NCI-H748 treated with DMSO at 0.1 percent for 48 hours (cell line): ENCODE measurements at places on chromosomes 2 and 18.

GRCh38 chr2:143123911-143124310 is 5.3 kb upstream of the ARHGAP15 start:
- no peak for DNase-seq

GRCh38 chr2:168137510-168138180 is 109.8 kb downstream of the STK39 start:
- DNase-seq = no peak

- no peak for DNase-seq
Measured at GRCh38 chr2:133581010-133581760, 12.9 kb upstream of the NCKAP5 start.

DNA sequence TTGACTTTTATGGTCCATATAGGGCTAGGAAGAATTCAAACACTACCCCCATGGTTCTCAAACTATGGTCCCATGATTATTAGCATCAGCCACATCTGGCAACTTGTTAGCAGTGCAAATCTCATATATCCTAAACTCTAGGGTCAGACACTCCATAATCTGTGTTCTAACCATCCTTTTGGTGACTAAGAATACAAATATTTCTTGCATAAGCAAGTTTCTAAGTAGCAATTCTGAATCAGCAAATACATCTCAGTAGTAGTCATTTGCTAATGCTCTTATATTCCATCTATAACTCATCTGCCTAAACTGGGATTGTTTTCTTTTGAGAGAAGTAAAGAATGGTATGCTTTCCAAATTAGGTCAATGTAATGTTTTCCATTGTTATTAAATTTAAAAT is 447.3 kb downstream of the TMX3 start:
- DNase-seq = no peak

GRCh38 chr2:202541137-202541536 is 93.6 kb upstream of the FAM117B start:
- DNase-seq = no peak

- no peak for DNase-seq
Measured at GRCh38 chr2:225534697-225535096, 135.2 kb downstream of the NYAP2 start.

- DNase-seq = no peak
Measured at GRCh38 chr2:20476481-20476880, 29.6 kb downstream of the RHOB start.

- DNase-seq = peak; percentile 71
Measured at GRCh38 chr2:192286093-192286701, 91.5 kb upstream of the TMEFF2 start.

DNA sequence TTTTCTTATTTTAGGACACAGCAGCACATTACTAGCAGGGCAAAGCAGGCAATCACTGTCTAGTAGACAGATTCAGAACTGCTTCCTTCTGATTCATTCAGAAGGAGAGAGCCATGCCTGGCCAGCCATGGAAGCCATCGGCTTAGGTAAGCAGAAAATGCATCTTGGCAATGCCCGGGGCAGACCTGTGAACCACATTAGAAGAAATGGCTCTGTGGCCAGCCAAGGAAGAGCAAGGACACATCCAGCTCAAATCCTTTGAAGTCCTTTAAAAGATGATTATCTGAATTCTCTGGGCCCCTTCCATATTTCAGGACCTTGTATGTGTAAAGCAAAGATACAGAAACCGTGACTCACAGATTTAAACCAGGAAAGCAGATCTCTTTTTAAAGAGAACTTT is 227.4 kb downstream of the PID1 start:
- DNase-seq = no peak

GRCh38 chr2:45681675-45682074 is 30.2 kb downstream of the PRKCE start:
- no peak for DNase-seq

- DNase-seq = peak; percentile 22
Measured at GRCh38 chr18:54983041-54983686, 23.9 kb upstream of the CCDC68 start.

DNA sequence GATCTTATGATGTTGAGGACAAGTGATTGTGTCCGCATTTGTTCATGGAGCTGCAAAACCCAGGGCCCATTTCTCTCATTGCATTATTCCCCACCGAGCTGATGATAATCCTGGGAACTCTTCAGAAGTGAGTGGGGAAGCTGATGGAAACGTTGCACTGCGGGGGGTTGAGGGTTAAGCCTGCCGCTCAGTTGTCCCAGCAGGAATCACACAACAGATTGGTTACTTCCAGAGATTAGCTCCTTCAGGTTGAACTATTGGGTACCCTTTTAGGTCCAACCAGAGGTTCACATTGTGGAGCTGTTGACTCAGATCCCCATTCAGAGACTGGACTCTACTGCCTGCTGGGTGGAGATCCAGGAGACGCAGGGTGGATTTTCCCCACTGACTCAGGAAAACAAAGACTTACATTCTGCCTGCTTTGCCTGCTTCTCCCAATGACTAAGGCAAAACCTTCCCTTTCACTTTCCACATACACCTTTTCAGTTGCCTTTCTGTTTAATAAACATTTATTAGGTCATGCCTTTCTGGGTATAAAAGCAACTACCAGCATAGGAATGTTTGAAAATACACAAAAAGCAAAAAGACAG is 286.4 kb downstream of the TXNL1 start:
- DNase-seq = no peak

DNA sequence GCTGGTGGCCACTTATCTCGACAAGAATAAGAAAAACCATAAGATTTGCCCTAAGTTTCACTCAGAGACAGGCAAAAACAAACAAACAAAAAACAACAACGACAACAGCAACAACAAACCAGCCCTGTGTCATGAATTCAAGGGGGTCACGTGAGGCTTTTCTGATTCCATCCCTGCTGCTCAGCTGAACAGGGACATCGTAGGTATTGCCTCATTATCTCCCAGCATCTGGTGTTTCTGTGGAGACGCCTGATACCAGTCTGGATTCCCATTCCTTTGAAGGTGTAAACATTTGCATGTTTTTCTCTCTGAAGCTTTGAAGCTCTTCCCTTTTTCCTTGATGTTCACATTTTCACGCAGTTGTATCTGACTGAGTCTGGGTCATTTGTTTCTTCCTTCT is 117.4 kb downstream of the KCNF1 start:
- DNase-seq = no peak

- no peak for DNase-seq
Measured at GRCh38 chr18:25086876-25087275, 265.1 kb downstream of the ZNF521 start.

DNA sequence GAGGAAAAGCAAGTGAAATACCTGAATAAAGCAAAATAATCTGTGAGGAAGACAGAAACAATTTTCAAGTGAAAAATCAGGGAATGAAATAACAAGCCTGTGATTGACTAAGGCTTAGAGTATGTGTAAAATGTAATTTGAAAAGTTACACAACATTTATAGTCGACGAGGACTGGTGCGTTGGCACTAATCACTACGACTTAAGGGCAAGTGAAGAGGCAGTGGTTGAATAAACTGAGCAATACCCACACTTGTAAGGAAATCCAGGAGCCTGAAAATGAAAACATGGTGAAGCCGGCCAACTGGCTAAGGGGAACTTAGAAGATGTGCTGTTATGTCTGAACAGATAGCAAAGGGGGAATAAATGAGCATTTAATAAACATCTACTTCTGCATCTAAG is 13.4 kb downstream of the DOK1 start:
- DNase-seq = no peak

DNA sequence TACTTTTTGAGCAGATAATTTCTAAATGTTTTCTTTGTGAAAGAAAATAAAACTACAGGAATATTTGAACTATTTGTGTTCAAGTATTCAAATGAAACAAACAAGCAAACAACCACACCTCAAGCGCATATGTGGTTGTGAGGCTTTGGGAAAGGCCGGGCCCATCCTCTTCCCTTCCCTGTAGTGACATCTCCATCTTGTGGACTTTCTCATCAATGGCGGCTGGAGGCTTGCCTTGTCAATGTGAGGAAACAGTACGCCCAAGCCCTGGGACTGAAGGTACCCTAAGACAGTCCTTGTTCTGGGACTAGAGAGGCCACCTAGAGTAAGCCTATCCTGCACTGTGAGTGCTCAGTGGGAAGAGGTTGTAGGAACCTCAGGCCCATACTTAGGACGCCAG is 166.8 kb downstream of the TPGS2 start:
- DNase-seq = no peak
